ENCODE measurements at places on chromosomes 1 and 21.

- no peak for DNase-seq
Observed at GRCh38 chr21:15240848-15241247, 176.0 kb upstream of the NRIP1 start.

GRCh38 chr1:89041119-89041641 lies 18.5 kb upstream of the GBP3 start:
- DNase-seq, result no peak

DNA sequence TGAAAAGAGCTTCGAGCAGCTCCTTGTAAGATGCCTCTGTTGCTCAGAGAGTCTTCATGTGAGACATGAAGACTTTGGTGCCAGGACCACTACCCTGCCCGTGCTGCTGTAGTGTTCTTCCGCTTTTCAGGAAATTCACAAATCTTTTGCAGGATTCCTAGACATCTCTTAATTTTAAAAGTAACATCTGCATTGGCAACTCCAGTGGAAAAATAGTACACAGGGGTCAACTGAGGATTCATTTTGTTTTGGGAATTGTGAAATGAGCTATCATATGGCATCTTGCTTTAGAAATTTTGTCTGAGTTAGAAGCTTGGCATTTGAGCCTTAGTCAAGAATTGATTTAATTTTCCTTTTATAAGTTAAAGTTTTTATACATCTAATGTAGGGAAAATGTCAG lies 7.2 kb downstream of the PRDM2 start:
- DNase-seq, result no peak

DNA sequence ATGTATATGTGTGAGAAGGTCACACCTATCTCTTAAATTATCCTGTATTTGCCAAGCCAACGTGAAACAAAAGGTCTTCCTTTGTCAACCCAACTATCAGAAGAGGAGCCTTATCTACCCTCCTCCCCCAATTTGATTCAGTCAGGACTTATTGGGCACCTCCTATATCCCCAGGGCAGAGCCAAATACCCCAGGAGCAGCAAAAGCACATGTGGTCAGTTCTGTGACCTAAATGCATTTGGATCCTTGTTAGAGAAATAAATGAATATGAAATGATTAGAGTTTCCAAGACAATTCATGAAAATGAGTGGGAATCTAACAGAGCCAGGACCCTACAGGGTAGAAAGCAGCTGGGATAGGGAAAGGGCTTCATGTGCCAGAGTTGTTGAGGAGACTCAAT lies 37.0 kb upstream of the KCND3 start:
- DNase-seq, result no peak

DNA sequence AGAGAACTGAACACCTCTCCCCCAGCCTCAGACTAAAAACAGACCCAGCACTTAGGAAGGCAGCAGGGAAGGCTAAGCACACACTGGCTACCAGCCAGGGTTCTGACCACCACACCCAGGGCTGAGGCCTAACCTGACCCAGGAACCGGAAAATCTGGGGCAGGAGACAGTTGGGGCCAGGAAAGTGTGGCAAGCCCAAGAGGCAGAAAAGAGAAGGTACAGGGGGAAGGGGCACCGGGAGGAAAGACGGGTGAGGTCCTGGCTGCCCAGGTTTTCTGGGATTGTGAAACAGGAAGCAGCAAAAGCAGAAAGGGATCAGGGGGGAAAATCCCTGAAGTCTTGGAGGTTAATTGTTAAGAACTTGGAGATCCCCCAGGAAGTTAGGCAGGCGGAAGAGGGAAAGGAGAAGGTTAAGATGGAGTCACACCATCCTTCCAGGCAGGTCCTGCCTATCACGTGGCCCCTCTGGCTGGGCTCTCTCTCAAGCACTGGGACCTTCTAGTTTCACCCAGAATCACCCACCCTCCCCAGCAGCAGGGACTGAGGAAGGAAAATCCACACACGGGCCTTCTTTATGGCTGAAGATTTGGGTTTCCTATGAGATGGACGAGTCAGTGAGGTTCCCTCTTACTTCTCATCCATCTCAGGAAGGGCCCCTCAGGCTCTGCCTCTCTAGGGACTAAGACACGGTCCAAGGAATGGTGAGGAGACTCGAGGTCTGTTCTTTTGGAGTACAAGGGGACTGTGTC lies 2.6 kb downstream of the HDGF start:
- no peak for DNase-seq

- no peak for DNase-seq
Observed at GRCh38 chr1:33768106-33768505, 95.8 kb upstream of the HMGB4 start.

DNA sequence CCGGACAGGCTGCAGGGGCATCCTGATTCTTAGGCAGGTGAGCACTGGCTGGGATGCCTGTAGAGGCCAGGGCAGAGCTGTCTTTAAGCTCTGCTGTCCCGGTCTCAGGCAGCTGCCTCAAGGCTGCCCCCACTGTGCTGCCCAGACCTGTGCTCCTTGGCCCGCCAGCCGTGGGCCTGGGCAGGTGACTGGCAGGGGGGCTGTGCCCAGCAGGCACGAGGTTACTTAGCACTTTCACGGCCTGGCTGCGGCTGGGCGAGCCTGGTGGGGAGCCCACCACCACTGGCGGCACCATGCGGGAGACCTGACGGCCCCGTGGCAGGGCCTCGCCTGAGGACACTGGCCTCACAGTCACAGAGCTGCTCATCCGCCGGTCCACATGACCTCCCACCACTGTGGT lies 8.2 kb downstream of the CRYBG2 start:
- DNase-seq, result no peak

DNA sequence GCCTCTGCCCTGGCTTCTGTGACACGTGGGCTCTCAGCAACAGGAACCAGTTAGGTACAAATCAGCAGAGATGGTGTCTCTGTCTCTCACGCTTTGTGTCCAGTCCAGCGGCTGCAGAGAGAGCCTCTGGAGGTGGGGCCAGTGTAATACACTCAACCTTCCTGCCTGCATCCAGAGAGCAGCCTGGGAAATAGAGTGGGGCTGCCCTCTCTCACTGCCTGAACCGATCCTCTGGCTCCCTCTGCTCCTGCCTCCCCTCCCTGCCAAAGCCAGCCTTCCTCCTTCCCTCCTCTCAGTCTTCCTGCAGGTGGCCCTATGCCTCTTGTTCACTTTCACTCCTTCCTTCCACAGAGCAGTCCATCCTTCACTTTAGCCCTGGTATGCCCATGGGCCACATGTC lies at the start of gene ZNF648:
ZNF648 (minus strand) TSS at position 119 of the 400 bp plus-strand sequence. CDS start 3,702 bp downstream, outside the sequence.
- no peak for DNase-seq

DNA sequence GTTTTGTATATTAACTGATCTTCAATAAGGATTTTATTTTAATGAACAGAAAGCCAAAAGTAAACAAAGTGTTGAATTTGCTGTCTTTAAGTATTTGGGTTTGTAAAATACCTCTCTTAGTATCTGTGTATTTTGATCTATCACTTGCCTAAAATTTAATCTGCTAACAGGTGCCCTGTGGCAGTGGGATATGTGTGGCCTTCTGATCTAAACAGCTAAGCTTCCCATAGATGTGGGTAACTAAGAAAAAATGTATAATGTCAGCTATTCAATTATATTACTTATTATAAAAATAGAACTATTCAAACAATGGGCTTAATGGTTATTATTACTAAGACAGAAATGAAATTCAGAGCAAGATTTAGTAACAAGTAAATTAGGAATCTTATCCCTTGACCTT lies 15.2 kb downstream of the LRRC39 start:
- DNase-seq, result no peak

- DNase-seq, result no peak
Observed at GRCh38 chr1:112866151-112866550, 89.8 kb downstream of the SLC16A1 start.

All from forelimb muscle (tissue), 1 donor.